ENCODE measurements at places on chromosomes 5 and 9.
A peak's percentile ranks its signal among the peaks of the same experiment; 100 is the strongest.

- no peak for DNase-seq
Measured at GRCh38 chr5:33539212-33539611, 98.4 kb downstream of the TARS1 start.

- DNase-seq = no peak
Measured at GRCh38 chr5:78706381-78706780, 57.8 kb upstream of the LHFPL2 start.

DNA sequence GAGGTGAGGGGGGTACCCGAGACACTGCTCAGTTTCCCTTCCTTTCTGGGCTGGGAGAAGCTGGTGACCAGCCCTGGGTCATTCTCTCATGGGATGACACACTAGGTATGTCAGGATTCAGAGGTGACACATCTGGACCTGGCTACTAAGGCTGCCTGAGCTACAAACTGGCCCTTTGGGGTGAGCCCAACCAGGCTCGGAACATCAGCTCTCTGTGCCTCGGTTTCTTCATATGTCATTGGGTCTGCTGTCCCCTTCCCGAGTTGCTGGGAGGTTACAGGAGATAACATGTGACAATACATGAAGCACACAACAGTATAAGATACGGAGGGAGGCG lies 11.8 kb downstream of the CARD19 start:
- DNase-seq = no peak

- DNase-seq = no peak
Measured at GRCh38 chr9:8842402-8843193, 1043.0 kb upstream of the DMAC1 start.

DNA sequence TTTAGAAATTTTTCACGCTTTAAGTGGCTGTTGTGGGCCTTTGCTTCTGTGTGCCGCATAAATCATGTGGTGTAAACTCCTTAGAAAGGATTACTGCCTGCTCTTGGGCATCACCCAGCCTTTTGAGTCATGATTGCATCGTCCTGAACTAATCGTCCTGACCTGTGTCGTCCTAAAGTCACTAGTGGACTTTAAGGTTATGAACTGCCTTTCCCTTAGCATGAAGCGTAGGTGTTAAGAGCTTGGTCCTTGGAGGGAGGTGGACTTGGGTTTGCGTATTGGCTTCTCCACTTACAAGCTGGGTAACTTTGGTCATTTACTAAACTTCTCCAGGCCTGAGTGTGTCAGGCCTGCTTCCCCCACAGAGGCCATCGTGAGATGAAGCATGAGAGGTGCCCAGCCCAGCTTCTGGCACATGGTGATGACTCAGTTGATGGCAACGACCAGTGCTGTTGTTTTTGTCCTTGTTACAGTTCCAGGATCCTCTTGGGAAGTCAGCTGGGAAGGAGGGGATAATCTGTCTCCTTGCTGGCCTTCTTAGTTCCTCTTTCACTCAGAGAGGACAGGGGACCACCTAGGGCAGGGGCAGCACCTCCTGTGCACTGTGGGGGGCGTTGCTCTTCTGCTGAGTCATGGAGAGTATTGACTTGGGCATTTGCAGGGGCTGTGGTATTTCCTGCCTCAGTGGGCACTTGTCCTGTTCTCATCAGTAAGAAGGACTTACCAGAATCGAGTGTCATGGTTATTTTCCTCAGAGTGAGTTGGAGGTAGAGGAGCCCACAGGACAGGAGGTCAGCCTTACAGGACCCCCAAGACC lies 54.2 kb upstream of the NCS1 start:
- DNase-seq = peak; percentile 21

GRCh38 chr5:42626462-42626861 lies 130.2 kb upstream of the CCDC152 start:
- peak; percentile 24 for DNase-seq

- no peak for DNase-seq
Measured at GRCh38 chr5:43409809-43410271, 2.4 kb downstream of the CCL28 start.

- no peak for DNase-seq
Measured at GRCh38 chr5:14316471-14316870, 173.3 kb downstream of the TRIO start.

DNA sequence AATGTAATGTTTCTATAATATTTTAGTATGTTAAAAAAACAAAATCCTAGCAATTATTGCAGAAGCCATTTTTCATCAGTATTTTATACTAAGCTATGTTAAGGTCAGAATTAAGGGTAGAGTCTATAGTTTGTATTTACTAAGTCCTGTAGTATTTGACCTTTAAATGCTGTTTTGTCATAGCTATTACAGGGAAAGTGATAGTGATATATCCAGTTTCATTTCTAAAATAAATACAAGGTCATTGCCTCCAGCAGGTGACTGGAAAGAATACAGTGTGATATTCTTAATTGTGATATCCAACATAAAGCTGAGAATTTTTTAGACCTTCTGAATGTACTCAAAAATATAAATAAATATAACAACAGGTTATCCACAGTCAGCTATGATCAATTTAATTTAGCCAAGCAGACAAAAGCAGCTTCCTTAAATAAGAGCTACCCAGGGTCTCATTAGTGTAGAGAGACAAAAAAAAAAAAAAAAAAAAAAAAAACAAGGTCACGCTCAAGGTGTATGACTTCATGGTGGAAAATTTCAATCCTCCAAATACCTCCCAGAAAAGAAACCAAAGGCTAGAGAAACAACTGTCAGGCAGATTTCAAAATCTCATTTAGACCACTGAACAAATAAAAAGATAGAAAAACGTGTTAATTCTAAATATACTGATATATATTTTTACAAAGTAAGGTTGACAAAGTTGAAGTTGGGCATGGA lies 278.7 kb downstream of the HCN1 start:
- no peak for DNase-seq

DNA sequence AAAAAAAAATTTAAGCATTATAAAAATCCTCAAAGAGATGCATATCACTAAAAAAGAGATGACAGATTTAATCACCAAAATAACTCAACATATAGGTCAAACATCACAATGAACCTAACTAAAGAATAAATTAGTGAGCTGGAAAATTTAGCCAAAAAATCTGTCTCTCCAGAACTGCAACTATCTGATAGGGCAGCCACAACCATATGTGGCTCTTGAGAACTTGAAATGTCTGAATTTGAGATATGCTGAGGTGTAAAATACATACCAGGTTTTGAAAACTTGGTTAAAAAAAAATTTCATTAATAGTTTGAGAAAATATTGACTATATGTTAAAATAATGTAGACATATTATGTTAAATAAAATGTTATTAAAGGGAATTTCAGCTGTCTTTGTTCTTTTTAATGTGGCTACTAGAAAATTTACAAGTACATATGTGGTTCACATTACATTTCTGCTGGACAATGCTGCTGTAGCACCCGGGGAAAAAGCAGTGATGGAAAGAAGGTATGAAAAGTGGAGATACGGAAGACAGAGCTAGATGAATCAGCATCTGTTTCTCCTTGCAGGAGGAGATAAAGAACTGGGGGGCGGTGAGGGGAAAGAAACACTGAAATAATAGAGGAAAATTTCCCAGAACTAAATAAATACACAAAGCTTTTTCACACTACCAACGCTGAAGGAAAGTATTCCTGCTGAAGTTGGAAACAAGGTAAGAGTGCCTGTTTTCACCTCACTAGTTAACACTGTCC lies 66.1 kb downstream of the DCP2 start:
- no peak for DNase-seq

DNA sequence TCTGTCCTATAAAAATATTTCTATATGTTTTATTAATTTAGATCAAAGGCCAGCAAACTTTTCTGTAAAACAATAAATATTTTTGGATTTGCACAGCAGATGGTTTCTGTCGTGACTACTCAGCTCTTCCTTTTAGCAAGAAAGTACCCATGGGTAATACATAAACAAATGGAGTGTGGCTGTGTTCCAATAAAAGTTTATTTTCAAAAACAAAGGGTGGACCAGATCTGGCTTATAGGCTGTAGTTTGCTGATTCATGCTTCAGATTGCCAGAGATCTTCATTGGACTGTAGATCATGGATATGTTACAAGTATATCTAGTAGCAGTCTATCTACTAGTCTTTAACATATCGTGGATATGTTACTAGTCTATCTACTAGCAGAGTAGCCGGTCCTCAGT lies 590.5 kb downstream of the CSNK1G3 start:
- no peak for DNase-seq

DNA sequence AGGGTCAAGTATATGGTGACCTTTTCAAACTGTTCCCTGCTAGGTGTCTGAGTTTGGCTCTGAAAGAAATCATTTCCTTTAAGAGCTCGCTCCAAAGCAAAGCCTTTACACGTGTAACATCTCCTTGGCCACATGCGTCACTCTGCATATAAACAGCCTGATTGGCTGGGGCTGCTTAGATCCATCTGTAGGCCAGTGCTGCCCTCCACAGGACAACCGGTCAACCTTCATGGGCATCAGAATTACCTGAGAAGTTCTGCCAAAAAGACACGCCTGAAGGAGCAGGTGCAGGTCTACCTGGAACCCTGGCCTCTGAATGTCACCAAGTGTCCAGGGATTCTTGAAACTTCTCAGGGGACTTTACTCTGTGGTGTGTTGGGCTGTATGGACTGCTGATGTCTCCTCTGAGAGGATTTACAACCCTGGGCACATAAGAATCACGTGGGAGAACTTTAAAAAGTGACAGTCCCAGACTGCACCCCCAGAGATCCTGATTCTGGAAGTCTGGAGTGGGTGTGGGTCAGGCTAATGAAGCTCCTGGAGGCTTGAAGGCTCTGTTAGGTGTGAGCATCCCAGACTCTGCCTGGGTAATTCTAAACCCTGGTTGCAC lies 497.6 kb downstream of the GADD45G start:
- peak; percentile 81 for DNase-seq

DNA sequence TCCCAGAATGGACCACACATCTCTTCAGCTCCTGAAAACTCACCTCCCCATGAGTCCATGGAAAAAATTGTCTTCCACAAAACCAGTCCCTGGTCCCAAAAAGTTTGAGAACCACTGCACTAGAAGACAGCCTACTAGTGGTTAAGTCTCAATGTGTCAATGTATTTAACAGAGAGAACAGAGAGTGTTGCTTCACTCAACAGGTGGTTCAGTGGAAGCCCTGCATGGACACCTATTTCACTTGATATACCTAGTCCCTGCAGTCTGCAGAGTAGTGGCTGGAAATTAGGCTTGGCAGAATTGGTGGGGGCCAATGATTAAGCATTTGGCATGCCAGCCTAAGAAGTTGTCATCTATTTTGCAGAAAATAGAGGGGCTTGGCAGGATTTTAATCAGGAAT lies 23.0 kb downstream of the IL7R start:
- no peak for DNase-seq

- no peak for DNase-seq
Measured at GRCh38 chr5:167123126-167123525, 1168.3 kb upstream of the WWC1 start.

GRCh38 chr5:21125238-21125983 lies 1137.4 kb upstream of the CDH18 start:
- no peak for DNase-seq

DNA sequence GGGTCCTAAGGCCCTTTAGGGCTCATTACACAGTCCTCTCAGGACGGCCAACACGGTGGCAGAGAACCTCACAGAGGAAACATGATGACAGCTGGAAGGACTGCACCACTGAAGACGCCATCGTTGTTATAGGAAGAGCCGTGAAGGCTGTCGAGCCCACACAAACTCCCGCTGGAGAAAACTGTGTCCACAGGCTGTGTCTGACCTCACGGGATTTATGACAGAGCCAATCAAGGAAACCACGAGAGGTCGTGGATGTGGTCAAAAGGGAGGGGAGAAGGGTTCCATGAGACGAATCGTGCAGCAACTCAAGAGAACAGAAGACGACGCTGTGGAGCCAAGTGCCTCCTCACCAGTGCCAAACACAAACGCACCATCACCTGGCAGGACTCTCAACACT lies 12.2 kb downstream of the QSOX2 start:
- no peak for DNase-seq

- no peak for DNase-seq
Measured at GRCh38 chr9:33437898-33438297, 9.5 kb downstream of the AQP3 start.

DNA sequence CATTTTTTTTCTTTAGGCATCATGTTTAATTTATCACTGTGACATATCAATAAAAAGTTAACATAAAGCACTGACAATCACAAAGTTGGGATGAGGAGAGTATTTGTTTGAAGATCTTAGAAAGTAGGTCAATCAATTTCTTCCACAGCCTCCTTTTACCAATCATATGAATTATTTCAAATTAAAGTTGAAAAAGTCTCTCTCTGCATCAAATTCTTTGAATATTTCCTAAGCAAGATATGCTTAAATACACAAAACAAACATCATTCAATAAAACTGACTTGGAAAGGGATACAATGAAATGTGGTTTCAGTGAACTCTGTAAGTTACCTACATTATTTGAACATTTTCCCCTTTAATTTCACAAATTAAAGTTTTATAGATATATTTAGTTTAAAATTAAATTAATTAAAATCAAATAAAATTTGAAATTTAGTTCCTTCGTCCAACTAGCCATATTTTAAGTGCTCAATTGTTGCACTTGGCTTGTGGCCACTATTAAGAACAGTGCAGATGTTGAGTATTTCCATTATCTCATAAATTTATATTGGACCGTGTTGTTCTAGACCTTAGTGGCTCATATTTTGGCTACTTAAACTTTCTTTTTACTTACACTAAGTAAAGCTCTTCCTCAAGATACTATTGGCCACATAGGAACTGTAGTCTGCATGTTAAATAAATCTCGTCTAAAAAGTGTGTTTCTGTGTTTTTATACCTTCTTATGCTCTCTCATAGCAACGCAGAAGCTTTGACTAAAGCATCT lies 949.7 kb upstream of the NUDT12 start:
- DNase-seq = no peak

DNA sequence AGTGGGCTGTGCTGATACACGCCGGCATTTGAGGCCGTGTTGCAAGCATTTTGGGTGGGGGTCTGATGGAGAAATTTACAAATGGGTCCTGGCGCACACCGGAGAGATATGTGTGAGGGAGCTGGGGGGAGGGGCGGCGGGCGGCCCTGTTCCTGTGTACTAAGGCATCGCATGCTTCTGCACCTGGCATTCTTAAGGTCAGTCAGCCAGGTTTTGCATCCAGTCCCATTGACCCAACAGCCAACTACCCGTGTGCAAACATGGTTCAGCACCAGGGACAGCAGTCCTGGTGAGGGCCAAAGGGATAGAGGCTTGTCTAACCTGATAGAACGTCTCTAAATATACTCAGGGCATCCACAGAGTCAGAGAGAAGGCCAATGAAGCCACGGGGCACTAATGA lies 839 bp downstream of the GABRG2 start:
- DNase-seq = peak; percentile 89

DNA sequence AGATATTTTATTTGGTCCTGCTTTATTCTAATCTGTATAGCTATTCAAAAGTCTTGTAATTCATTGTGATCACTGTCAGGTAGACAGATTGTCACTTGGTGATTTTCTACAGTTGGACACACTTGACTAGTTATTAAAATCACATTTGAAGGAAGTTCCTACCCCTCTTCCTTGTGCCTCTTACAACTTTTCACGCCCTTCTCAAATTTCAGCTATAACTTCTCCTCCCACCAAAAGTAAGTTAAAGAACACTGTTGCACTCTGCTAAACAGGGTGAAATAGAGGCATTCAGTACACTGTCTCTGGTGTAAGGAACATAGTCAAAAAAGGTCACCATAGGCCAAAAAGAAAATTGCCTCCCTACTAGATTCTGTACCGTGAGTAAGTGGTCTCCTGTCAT lies 142.1 kb upstream of the POU5F2 start:
- no peak for DNase-seq

GRCh38 chr9:128625391-128626146 lies 31.1 kb downstream of the DYNC2I2 start:
- DNase-seq = no peak
